ENCODE measurements at places on chromosomes 5 and 9. TPM values are rescaled to one million over a fixed set of nuclear protein-coding genes. Genes with fewer than 3 reads are reported as not detected.

Gene SLC1A3
- total RNA-seq, result 1.7 TPM

Gene CATSPER3
- 0.16 TPM for total RNA-seq

Gene MARCHF11
- not detected for total RNA-seq

Gene MTREX
- total RNA-seq, result 86.4 TPM

Gene MYMK
- total RNA-seq, result not detected

Gene NEURL1B
- 0.47 TPM for total RNA-seq

Gene OR1J2
- not detected for total RNA-seq

Gene SNCB
- total RNA-seq, result 0.32 TPM

Gene ZDHHC11B
- total RNA-seq, result 0.32 TPM
